ENCODE measurements at places on chromosomes 16 and 17.

GRCh38 chr16:48494742-48495141 is 109.5 kb upstream of the SIAH1 start:
- H3K4me1 ChIP-seq = peaks cover 18% of the 10 kb centered on the region
- H3K36me3 ChIP-seq = no peaks in the 10 kb centered on the region
- H3K27me3 ChIP-seq = no peaks in the 10 kb centered on the region
- no peak overlapping the region for H3K4me3 ChIP-seq

DNA sequence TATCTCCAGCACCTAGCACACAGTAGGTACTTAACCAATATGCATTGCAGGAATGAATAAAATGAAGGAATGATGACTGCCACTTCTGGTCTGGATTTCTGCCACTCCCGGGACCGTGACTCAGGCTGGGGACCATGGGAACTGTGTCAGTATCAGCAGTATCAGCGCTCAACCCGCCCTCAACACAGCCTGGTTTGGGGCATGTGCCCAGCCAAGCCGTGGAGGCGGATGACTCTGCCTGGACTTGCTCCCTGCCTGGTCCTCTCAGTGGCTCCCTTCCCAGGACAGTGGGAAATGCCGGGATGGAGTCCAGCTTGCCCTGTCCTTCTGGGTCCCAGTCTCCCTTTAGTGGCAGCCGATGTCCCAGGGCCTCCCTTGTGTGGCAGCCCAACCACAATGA is 55.1 kb downstream of the SRCIN1 start:
- no peak overlapping the region for H3K27ac ChIP-seq
- H3K27me3 ChIP-seq = no peaks in the 10 kb centered on the region
- H3K36me3 ChIP-seq = no peaks in the 10 kb centered on the region
- no peak overlapping the region for H3K4me3 ChIP-seq
- DNase-seq = no peak
- peaks cover 2% of the 10 kb centered on the region for H3K4me1 ChIP-seq

GRCh38 chr16:28910086-28911031 is 14.7 kb downstream of the RABEP2 start:
- H3K4me3 ChIP-seq = no peak overlapping the region
- H3K27ac ChIP-seq = peak overlapping the region; percentile 21
- no peaks in the 10 kb centered on the region for H3K27me3 ChIP-seq
- DNase-seq = no peak

GRCh38 chr17:78013683-78014467 is 55.4 kb downstream of the TNRC6C start:
- H3K27ac ChIP-seq = no peak overlapping the region
- H3K4me1 ChIP-seq = no peaks in the 10 kb centered on the region
- H3K36me3 ChIP-seq = no peaks in the 10 kb centered on the region
- no peak overlapping the region for H3K4me3 ChIP-seq

- H3K36me3 ChIP-seq = no peaks in the 10 kb centered on the region
- H3K27me3 ChIP-seq = no peaks in the 10 kb centered on the region
- peak overlapping the region; percentile 96 for H3K27ac ChIP-seq
Observed at GRCh38 chr16:89720551-89720812, 216 bp downstream of the VPS9D1 start.

DNA sequence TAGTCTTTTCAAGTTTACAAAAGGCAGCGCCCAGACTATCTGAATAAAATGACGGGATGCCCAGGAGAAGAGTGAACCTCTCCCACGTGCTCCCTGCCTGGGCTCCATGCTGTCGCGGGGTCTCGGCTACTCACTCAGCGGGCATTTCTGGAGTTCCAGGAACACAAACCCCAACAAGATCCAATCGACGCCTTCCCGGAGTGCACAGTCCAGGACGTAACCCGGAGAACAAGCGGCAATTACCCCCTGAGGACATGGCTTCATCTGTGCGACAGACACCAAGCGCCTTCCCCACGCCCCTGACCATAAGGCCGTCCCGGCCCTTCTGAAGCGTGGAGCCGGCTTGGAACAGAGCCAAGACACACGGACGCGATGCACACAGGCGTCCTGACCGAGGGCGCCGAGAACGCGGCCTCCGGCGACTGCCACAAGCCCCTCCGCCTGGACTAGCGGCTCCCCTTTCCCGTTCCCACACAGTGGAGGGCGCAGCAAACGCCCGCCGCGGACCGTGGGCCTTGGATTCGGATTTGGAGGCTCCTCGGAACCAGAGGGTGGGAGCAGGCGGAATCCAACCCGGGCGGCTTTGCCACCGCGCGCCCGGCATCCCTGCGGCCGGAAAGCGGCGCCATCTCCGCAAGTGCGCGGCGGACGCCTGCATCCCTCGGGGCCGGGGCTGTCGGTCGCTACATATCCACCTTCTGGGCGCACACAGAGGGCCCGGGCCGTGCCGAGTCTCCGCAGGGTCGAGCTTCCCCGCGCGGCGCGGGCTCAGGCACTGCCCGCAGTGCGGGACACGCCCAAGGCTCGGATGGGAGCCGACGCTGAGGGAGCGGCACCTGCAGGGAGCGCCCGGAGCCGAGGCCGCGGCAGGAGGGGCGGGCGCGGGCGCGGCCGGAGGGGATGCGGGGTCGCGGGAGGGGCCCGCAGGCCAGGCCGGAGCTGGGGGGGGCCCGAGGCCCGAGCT is 725 bp downstream of the ABCA3 start:
- H3K4me1 ChIP-seq = peaks cover 27% of the 10 kb centered on the region
- H3K27me3 ChIP-seq = peaks cover 24% of the 10 kb centered on the region
- H3K27ac ChIP-seq = peak overlapping the region; percentile 64
- DNase-seq = no peak
- H3K4me3 ChIP-seq = peak overlapping the region; percentile 90

- no peak overlapping the region for H3K4me3 ChIP-seq
- H3K4me1 ChIP-seq = peaks cover 18% of the 10 kb centered on the region
- no peak overlapping the region for H3K27ac ChIP-seq
- DNase-seq = no peak
Observed at GRCh38 chr17:17505610-17506171, 9.5 kb upstream of the RASD1 start.

DNA sequence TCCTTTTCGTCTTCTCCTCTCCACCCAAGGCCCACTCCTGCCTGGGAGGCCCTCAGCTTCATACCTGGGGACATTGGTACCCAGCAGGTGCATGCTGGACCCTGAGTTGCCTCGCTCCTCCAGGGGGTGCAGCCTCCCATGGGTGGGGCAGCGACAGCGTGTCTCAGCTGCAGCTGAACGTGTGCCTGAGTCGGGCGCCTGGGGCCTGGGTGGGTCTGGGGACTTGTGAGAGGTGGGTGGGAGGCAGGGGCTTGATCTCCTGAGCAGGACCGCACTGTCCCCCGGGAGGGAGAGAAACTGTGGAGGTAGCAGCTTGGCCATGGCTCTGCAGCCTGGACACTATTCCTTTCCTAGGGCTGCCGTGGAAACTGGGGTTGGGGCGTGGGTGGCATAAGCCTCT is 24.8 kb upstream of the ENGASE start:
- H3K36me3 ChIP-seq = peaks cover 9% of the 10 kb centered on the region

- DNase-seq = no peak
- H3K36me3 ChIP-seq = no peaks in the 10 kb centered on the region
- H3K27ac ChIP-seq = no peak overlapping the region
Observed at GRCh38 chr16:72721981-72722380, 325.9 kb downstream of the ZFHX3 start.

DNA sequence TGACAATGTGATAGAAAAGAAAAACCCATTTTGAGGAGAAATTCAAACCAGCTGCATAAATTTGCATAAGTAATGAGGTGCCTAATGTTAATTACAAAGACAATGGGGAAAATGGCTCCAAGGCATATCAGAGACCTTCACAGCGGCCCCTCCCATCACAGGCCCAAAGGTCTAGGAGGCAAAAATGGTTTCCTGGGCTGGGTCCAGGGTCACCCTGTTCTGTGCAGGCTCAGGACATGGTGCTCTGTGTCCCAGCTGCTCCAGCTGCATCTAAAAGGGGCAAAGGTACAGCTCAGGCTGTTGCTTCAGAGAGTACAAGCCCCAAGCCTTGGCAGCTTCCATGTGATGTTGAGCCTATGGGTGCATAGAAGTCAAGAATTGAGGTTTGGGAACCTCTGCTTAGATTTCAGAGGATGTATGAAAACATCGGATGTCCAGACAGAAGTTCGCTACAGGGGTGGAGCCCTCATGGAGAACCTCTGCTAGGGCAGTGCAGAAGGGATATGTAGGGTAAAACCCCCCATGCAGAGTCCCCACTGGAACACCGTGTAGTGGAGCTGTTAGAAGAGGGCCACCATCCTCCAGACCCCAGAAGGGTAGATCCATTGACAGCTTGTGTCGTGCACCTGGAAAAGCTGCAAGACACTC is 40.6 kb downstream of the IKZF3 start:
- no peaks in the 10 kb centered on the region for H3K36me3 ChIP-seq
- DNase-seq = no peak
- peaks cover 10% of the 10 kb centered on the region for H3K27me3 ChIP-seq
- H3K4me3 ChIP-seq = no peak overlapping the region

- H3K27me3 ChIP-seq = no peaks in the 10 kb centered on the region
- no peak overlapping the region for H3K4me3 ChIP-seq
- peaks cover 19% of the 10 kb centered on the region for H3K4me1 ChIP-seq
- no peak overlapping the region for H3K27ac ChIP-seq
- DNase-seq = no peak
Observed at GRCh38 chr17:46876353-46876887, 25.0 kb downstream of the WNT9B start.

- DNase-seq = no peak
- peaks cover 41% of the 10 kb centered on the region for H3K4me1 ChIP-seq
- peak overlapping the region; percentile 51 for H3K4me3 ChIP-seq
- H3K27ac ChIP-seq = no peak overlapping the region
Observed at GRCh38 chr17:68196394-68197090, 51.3 kb upstream of the AMZ2 start.

DNA sequence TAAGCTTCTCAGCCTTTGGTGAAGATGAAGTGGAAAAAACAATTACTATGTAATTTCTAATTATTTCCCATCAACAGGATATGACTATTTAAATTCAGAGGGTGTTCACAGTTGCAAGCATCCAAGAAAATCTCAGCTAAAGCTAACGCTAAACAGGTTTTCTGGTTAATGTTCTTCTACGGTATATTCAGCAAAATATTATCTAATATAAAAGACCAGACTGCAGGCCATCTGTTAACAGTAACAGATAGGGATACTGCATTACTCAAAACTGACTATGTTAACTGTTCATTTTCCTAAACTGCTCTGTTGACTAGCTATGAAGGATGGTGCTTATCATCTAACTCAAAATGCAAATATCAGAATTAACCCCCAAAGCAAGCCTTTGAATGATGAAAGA is 32.8 kb downstream of the GLG1 start:
- H3K4me3 ChIP-seq = no peak overlapping the region
- no peak for DNase-seq

- H3K4me3 ChIP-seq = peak within 1 kb of the TSS; percentile 88
- H3K27me3 ChIP-seq = no peaks in the 10 kb centered on the region
- DNase-seq = peak; percentile 98
Observed at GRCh38 chr17:59154721-59155438, at the start of gene SKA2. TSS of gene SKA2 (minus strand) at chr17:59155186. CDS start at chr17:59155163, 23 bp downstream.

Measured in esophagus squamous epithelium (tissue), 5 donors.